ENCODE measurements at places on chromosomes 2 and 18.

GRCh38 chr2:1865716-1866234, 121.5 kb upstream of the PXDN start:
- DNase-seq = no peak

- DNase-seq = no peak
These were observed 59.1 kb downstream of the MBP start for GRCh38 chr18:77073336-77074093.

- peak; percentile 46 for DNase-seq
These were observed 46.3 kb upstream of the CCDC150 start for GRCh38 chr2:196592911-196593881.

DNA sequence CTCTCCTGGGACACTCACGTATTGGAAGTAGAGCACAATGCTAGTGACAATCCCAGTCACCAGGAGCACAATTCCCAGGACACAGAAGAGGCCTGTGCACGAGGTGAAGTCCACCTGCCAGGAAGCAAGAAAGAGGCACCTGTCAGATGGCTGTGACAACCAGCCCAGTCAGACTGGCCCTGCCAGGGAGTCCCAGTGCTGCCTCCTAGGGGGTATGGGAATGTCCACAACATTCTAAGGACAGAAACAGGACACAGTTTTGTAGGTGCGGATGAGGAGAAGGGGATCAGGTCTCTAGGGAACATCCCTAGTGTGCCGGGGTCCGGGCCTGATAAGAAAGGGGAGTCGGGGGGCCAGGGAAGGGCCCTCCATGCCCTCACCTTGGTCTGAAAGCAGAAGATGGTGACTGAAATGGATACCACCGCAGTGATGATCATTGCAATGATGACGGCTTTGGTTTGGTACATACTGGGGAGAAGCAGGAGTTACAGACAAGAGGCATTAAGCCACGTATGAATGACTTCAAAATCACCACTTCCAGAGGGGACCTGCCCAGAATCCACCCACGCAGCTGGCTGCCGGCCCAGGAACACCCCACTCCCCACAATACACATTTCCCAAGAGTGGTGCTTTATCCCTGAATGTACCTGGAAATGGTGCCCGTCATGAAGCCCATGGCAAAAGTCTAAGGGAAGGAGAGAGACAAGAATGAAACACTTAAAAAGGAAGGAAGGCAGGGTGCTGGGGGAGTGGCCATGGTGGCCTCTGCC, 6.9 kb downstream of the PNKD start:
- DNase-seq = no peak

DNA sequence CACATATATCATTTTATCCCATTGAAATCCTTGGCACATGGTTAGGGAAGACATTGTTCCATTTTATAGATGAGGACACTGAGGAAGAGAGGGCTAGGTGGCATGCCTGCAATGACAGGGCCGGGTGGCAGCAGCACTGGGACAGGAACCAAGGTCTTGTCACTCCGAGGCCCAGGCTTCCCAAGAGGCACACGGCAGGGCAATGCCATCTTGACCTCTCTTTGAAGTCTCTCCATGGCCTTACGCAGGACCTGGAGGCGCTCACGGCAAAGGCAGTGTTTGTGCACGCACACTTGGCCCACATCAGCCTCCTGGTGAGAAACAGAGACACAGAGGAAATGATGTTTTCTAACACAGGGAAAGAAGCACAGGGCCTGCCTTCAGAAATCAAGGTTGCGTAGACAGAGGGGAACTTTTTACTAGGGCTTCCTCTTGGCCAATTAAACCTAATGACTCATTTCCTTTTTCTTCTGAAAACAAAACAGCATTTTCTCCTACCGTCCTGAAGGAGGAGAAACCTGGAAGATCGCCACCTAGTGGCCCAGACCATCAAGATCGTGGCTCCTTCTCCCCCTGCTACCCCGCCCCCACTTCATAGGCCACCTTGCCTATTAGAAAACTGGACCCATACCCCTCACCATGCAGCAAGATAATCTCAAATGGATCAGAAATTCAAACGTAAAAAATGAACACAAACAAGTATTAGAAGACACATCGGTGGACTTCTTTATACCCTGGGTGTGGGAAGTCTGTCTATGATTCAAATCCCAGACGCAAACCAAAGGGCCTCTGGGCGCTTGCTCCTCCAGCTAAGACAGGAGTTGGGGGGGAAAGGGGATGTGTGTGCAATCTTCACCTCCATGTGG, 74.6 kb upstream of the SP3 start:
- DNase-seq = peak; percentile 39

DNA sequence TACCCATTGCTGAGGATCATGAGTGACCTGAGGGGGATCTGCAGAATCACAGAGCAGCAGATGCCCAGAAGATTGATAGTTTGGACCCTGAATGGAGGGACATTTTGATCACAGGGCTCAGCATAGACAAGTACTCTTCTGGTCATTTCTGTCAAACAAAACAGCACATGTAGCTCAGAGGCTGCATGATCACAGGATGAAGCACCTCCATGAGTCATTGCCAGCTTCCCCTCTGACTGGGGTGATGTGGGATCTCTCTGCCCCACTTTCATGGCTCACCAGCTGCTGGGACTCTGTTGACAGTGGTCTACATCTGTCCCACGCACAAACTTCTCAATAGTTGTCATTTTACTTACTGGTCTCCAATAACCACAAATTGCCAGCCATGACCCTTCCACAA, 264.1 kb downstream of the RPIA start:
- DNase-seq = no peak

GRCh38 chr18:47876813-47877212, 53.6 kb downstream of the SMAD2 start:
- DNase-seq = no peak

DNA sequence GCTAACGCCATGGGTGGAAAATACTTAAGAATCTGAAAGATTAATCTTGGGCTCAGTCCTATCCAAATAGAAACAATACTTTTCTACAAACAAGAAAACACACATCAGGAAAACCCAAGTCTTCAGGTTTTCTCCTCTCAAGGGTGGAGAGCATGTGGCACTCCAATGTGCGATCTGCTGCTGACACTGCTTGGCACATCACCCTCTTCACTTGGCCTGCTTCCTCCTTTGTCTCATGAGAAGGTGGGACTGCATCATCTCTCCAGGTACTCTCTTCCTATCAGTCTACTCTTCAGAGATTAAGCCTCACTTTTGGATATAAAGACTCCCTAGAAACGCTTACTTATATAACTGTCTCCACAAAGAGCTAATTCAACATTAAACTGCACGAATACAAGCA, 26.4 kb downstream of the HDLBP start:
- DNase-seq = no peak

DNA sequence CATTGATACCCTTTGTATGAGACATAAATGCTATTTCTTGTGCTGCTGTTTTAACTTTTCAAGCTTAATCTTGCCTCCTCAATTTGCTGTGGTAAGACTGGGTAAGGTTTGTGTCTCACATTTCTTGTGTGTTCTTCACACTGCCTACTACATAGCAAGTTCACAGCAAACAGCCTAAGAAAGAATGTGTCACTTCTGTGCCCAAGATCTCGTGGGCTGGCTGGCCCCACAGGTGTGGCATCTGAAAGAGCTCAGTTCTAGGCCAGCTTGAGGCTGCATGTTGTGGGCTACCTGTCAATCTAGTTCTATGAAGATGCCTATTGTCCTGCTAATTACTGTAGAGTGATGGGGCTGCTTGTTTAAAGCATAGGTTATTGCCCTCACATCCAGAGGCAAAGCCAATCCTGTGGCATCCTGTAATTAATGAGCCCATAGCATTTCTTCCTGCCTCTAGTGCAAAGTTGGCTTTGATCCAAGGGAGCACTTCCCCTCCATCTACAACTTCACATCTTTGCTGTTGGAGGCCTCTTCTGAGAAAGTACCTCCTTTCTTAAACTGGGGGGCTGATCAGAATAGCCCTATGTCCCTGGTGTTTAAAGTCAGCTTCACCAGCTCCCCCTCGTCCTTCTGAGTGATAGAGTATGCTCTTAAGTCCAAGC, 40.9 kb upstream of the ASPRV1 start:
- DNase-seq = no peak

DNA sequence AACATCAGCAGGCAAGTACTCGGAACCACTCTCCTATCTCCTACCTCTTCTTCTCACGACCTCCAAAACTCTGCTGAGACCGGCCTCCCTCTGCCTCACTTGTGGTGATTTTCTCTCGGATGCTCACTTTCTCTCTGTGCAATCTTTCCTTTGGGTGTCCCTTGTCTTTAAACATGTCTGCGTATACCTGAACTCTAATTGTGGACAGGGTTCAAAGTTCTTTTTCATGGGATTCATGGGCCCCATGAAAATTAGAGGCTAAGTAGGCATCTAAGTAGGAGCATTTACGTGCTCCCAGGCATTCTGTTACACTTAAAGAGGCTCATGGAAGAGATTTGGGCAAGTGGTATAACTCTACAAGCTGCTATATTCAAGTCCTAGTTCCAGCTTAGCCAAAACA, 2.1 kb upstream of the PPP1CB start:
- DNase-seq = no peak

- no peak for DNase-seq
These were observed 47.7 kb downstream of the SERTAD2 start for GRCh38 chr2:64605991-64606478.
